ENCODE measurements at places on chromosomes 1 and 21.

DNA sequence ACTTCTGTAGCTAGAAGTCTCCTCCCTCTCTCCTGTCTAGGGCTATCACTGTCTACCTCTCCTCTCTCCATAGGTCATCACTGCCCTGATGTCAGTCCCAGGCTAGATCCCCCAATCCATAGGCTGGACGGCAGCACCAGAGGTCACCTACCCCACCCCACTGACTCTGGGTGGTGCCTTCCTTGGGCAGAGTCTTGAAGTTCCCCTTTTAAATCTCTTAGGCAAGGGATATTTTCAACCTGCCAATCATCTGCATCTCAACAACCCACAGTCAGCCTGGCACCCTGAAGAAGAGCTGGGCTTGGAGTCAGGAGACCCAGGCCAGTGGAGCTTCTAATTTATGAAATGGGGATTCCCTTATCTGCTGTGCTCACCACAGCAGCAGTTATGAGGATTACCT, 13.2 kb downstream of the MYBPH start:
- DNase-seq, result no peak

DNA sequence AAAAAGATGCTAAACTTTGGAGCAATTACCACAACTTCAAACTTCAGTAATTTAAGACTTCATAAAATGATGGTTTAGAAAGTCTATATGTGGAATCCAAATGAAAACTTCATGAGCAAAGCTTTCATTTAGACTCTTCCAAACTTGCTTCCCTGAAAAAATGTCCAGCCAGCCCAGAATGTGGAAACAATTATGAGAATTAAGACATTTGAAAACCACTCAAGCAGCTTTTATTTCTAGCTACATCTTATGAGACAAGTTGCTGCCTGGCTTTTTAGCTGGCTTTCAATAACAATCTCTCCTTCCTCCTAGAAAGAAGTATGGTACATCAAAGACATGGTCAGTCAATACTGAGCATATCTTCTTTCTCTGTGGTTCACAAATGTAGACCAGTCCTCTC, 21.8 kb downstream of the LPAR3 start:
- DNase-seq, result no peak

DNA sequence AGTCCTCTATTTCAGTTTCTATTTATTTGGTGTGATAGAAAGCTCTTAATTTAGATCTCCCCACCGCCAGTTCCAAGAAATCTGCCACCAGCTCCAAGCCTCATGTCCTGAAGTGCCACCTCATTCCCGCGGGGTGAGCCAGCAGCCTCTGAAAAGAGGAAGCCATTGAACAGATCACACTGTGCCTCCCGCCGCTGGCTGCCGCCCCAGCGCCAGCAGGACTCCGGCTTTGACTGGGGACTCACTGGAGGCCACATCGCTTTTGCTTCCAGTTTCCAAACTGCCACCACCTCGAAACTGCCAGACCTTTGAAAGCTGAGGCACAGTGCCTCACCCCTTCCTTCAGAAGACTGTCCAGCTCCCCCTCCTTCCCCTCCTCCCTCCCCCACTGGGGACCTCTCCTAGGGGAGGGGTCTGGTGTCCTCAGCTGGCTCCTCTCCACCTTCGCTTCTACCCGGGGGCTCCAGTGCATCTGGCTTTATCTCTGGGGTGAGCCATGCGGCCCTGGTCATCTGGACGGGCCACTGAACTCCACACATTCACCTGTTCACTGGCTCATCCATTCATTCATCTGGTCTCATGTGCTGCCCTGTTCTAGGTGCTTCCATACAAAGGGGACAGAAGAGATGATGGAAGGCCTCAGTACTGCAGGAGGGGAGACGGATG, 58.9 kb downstream of the VPS26C start:
- DNase-seq, result no peak

DNA sequence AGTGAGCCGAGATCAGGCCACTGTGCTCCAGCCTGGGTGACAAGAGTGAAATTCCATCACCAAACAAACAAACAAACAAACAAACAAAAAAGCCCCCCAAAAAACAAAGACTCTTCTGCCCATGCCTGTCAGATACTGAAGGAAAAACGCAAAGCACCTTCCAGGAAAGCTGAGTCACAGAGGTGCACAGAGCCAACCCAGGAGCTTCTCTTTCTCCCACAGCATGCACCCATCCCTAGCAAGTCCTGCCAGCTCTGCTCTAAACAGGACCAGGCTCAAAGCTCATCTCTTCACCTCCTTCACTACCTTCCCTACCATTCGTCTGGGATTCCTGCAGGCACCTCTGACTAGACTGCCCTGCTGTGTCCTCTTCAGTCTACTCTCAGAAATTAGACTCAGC, 46.5 kb downstream of the ETS2 start:
- DNase-seq, result no peak

- DNase-seq, result no peak
Observed at GRCh38 chr1:15765495-15766194, 7.0 kb downstream of the FBLIM1 start.

GRCh38 chr21:38790059-38790458, 15.7 kb upstream of the ETS2 start:
- no peak for DNase-seq

- no peak for DNase-seq
Observed at GRCh38 chr1:203599875-203600781, 26.5 kb upstream of the ATP2B4 start.

DNA sequence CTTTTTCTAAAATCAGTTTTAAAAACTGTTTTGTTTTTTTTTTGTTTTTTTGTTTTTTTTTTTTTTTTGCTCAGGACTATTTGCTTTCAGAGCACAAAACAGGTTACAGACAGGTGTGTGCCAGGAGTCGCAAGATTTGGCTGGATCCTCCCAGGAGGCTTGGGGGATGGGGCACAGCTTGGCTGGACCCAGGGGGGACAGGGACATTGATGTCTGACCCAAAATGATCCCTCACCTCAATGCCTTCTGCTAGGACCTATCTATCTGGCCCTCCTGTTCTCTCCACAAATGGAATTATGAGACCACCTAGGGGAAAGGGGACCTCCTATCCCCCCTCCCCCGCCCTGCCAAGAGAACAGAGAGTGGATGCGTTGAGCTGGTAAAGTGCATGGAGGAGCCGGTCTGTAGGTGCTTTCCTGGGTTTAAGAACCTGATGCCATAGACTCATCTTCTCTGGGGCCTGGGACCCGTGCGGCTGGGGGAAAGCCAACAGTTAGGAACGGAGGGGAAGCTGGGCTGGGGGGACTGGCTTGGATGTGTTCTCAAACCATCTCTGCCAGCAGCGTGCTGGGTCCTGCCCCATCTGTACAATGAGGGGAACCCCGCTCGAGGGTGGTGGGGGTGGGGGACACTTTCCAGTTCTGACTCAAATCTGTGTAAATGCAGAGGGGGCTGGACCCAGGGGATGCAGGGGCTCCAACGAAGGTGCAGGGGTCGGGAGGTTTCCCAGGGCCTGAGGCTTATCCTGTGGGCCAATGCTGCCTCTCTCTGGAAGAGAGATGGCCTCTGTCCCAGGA, 28.9 kb downstream of the RUNX3 start:
- DNase-seq, result no peak

Data from NCI-H187 treated with DMSO at 0.1 percent for 48 hours (cell line).